ENCODE measurements at places on chromosomes 6 and 20.

GRCh38 chr6:13471184-13471583, 16.2 kb downstream of the GFOD1 start:
- no peak for DNase-seq

DNA sequence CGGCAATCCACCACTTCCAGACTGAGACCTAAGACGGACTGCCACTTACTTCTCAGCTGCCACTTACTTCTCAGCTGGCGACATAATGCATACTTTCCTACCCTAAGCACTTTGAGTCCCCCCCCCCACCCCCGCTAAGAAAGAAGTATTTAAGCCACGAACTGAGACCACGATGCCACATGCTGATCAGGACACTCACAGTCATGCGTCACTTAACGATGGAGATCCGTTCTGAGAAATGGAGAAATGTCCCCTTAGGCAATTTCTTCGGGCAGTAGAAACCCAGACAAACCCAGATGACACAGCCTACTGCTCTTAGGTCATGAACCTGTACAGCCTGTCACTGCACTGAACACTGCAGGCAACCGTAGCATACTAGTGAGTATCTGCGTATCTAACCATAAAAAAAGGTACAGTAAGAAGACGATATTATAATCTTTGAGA, 690 bp downstream of the IFNGR1 start:
- peak; percentile 37 for DNase-seq

DNA sequence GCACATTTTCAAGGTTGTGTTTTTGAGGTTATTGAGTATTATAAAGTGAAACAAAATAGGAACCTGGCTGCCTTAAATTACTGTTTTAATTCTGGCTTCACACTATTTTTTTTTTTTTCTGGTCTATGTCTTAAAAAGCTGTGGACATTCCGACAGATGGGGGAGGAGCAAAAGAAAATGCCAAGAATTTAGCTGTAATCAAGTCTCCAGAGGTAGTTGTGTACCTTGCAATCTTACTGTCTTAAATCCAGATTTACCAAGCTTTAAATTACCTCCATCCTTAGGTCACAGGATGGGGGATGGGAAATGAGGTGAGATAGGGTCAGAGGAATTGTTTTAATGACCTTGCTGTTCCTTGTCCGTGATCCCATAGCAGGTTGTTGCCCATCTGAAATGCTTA, 182.8 kb downstream of the UTRN start:
- DNase-seq = no peak

- DNase-seq = peak; percentile 98
These were observed 9.2 kb downstream of the TP53INP2 start for GRCh38 chr20:34713194-34713943.

GRCh38 chr6:156131221-156131903, 645.8 kb upstream of the ARID1B start:
- DNase-seq = no peak

- peak; percentile 24 for DNase-seq
These were observed 535.1 kb downstream of the BCKDHB start for GRCh38 chr6:80641591-80641990.

DNA sequence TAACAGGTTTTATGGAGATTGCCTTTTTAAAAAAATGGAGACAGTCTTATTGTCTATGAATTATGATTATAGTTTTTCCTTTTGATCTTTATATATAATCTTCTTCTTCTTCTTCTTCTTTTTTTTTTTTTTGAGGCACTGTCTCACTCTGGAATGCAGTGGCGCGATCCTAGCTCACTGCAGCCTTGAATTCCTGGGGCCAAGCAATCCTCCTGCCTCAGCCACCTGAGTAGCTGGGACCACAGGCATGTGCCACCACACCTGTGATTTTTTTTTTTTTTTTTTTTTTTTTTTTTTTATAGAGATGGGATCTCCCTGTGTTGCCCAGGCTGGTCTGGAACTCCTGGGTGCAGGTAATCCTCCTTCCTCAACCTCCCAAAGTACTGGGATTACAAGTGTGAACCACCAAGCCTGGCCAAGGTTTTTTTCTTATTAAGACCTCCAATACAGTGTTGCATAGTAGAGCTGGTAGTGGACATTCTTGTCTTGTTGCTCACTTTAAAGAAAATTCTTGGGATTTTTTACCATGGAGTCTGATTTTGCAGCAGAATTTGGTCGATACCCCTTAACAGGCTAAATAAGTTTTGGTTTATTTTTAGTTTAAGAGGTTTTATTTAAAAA, 46.5 kb downstream of the STK4 start:
- peak; percentile 72 for DNase-seq

GRCh38 chr6:14375930-14376329, 258.4 kb downstream of the CD83 start:
- DNase-seq = no peak

- DNase-seq = no peak
These were observed 9.5 kb downstream of the CNKSR3 start for GRCh38 chr6:154500769-154501577.

- no peak for DNase-seq
These were observed 49.4 kb downstream of the PYGB start for GRCh38 chr20:25297141-25297905.

DNA sequence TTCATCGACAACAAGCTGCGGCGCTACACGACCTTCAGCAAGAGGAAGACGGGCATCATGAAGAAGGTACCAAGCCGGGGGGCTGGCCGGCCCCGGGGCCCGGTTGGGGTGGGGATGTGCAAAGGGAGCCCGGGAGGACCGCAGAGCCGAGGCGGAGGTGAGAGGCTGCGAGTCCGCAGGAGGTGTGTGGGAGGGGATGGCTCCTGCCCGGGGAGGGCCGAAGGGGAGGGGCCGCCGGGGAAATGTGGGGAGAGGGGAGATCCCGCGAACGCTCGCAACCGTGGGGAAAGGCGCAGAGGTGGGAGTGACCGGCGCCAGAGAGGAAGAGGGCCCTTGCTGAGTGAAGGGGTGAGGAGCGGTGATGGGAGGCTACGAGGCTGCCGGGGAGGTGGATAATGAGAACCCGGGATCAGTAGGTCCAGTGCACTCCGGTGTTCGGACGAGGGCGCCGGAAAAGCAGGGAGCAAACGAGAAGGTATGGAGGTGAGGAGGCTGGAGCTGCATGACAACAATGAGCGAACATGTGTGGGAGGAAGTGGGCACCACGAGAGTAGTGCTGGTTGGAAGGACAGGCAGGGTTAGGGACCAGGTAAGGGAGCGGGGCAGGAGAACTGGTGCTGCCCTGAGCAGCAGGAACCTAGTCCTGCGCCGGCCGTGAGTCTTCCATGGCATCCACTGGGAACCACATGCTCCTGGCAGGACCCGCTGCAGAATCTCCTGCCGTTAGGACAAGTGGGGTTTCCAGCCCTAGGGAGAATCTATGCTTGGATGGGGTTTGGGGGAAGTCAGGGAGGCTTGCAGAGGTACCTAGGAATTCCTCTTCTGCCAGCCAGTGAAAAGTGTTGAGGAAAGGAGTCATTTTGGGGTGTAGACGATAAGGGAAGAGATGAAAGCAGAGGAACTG, 1.3 kb downstream of the SRF start:
- peak; percentile 34 for DNase-seq

DNA sequence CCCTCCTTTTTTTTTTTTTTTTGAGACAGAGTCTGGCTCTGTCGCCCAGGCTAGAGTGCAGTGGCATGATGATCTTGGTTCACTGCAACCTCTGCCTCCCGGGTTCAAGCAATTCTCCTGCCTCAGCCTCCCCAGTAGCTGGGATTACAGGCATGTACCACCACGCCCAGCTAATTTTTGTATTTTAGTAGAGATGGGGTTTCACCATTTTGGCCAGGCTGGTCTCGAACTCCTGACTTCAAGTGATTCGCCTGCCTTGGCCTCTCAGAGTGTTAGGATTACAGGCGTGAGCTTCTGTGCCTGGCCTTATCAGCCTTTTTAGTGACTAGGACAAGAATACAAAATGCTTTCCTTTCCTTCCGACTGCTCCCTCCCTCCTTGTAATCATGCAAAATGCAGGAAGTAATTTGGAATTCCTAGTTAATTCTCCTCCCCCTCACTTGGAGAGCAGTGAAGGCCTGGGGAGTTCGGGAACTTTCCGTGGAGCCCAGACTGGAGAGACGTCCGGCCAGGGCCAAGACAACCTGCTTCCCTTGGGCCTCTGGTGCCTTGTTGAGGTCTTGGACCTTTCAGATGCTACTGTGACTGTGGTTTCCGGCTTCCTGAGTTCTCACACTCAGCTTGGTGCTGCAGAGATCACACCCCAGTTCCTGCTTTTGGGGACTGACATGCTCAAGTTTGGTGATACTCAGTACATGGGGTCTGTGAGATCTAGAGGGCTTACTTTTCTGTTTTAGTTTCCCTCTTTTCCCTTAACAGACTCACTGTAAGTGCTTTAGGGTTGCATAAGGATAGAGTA, 3.9 kb upstream of the PHF20 start:
- no peak for DNase-seq

GRCh38 chr6:30743099-30744053, 889 bp upstream of the FLOT1 start:
- no peak for DNase-seq

GRCh38 chr6:31114541-31114878, at the start of gene PSORS1C1:
Gene PSORS1C1, plus strand, starts transcription at chr6:31114800. Its CDS starts 14,833 bp downstream, at chr6:31129633.
- peak; percentile 96 for DNase-seq

DNA sequence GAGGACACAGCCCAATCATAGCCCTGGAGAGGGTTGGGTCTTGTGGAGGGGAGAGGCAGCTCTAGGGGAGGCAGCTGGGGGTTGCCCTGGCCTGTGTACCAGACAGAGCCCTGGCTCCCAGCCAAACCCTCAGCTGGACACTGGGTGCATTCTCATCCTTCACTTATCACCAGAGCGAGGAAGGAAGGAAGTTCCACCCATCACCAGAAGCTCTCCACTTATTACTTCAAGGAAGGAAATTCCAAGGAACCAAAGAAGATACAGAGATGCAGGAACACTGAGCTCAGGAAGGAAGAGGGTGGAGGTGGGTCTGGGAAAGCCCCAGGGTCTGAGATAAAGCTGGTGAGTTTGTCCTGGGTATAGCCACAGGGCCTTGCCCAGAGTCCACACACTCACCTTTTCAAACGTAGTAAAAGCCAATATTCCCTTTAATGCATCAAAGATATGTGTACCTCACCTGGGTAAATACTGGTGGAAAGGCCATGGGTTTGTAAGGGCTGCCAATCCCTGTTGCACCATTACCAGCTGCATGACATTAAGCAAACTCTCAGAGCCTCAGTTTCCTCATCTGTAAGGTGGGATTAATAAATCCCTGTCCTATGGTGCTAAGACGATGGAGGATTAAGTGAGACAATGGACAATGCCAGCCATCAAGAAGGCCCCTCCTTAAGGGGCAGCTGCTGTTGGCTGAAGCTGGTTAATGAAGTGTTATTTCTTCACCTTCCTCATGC, 109.7 kb upstream of the NAA20 start:
- no peak for DNase-seq

DNA sequence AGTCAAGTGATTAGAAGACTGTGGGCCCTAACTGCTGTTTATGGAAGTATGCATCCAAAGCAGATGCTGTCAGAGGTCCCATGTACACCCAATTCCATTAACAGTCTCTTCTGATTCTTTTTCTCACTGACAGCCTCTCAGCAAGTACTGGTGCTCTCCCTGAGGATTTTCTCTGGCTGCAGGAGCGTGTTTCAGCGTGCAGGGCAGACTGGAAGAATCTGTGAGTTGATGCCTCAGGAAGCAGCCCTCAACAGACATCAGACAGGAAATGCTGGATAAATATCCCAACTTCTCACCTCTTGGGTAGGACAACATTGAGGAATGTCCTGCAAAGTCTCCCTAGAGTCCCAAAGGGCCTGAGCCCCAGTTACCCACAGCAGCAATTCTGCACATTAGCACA, 40.8 kb downstream of the ANKEF1 start:
- no peak for DNase-seq

- no peak for DNase-seq
These were observed 77.2 kb upstream of the BHLHE23 start for GRCh38 chr20:63083831-63084562.

- DNase-seq = no peak
These were observed 81.9 kb downstream of the SSR1 start for GRCh38 chr6:7230956-7231713.

GRCh38 chr6:80321011-80321410, 214.5 kb downstream of the BCKDHB start:
- no peak for DNase-seq

GRCh38 chr6:53529324-53530036, 15.4 kb downstream of the GCLC start:
- DNase-seq = peak; percentile 21

- no peak for DNase-seq
These were observed at the start of gene SGK2 for GRCh38 chr20:43558412-43559146. Gene SGK2, plus strand, starts transcription at chr20:43559027. Its CDS starts 7,469 bp downstream, at chr20:43566496.

DNA sequence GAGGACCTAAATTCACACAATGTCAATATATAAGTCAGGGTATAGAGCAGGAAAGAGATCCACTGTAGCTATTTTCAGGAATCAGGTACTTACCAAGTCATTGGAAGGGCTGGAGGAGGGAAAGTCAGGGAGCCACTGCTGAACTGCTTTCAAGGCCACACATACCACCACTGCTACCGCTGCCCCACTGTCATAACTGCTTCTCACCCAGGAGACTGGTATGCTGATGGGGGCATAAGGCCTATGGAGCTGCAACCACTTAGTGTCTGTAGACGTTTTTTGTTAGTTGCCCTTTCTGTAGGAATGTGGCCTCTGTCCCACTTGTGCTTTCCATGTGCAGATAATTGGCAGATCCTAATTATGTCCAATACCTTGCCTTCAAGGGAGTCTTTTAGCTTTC, 5.4 kb downstream of the SMAP1 start:
- no peak for DNase-seq

DNA sequence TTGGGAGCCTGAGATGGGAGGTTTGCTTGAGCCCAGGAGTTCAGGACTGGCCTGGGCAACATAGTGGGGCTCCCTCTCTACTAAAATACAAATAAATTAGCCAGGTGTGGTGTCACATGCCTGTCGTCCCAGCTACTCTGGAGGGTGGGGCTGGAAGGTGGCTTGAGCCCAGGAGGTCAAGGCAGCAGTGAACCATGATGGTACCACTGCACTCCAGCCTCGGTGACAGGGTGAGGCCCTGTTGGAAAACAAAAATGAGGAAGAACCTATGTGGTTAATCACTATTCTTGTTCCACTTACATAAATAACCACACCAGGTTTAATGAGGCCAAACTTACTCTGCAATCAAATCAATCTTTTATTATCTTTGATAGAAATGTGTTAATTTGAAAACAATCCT, 5.4 kb downstream of the PPDPF start:
- no peak for DNase-seq

DNA sequence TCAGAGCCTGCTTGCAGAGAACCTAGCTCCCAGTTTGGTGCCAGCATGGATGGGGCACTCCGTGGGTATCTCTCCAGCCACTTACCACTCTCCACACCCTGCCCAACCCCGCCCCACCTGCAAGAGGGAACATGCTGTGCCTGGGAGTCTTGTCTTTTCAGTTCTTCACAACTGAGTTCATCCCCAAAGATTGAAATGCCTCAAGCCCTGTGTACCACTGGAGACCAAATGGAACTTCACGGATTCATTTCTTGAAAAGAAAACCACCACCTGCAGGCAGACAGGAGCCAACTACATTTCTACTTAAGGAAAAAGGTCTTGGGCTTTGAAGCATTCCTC, 50.1 kb downstream of the TRERF1 start:
- DNase-seq = no peak

DNA sequence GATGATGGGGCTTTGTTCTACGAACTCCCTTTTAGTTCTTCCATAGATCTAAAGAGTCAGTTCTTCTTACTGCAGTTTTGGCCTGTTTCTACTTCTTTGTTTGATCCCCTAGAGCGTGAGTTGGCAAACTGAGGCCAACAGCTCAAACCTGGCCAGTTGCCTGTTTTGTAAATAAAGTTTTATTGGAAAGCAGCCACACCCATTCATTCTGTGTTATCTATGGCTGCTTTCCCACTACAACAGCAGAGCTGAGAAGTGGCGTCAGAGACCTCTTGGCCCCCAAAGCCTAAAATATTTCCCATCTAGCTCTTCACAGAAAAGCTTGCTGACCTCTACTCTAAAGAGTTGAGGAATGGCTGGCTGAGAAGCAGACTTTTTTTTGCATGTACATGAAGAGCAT, 52.2 kb downstream of the EYA2 start:
- DNase-seq = no peak
